ENCODE measurements at places on chromosomes 3 and 15. TPM values are rescaled to one million over a fixed set of nuclear protein-coding genes. Genes with fewer than 3 reads are reported as not detected.

GRCh38 chr3:119559441-119559963 lies at the start of gene CD80:
TSS of gene CD80 (minus strand) at chr3:119559614. CDS start at chr3:119557728, 1,886 bp downstream.
- DNase-seq = no peak

The PIGZ gene
- 1.9 TPM for polyA plus RNA-seq

GRCh38 chr15:45522328-45523165 lies at the start of gene SLC30A4:
TSS of gene SLC30A4 (minus strand) at chr15:45522755. CDS start at chr15:45522354, 401 bp downstream.
- peak; percentile 62 for DNase-seq

The RTF1 gene
- polyA plus RNA-seq = 70.5 TPM

The GRK7 gene
- polyA plus RNA-seq = 0.15 TPM

GRCh38 chr15:99966815-99967214 lies 233.6 kb upstream of the LYSMD4 start:
- DNase-seq = no peak

The SLC38A3 gene
- polyA plus RNA-seq = 8.4 TPM

The CDCP1 gene
- 0.30 TPM for polyA plus RNA-seq

The LRTM1 gene
- polyA plus RNA-seq = not detected

DNA sequence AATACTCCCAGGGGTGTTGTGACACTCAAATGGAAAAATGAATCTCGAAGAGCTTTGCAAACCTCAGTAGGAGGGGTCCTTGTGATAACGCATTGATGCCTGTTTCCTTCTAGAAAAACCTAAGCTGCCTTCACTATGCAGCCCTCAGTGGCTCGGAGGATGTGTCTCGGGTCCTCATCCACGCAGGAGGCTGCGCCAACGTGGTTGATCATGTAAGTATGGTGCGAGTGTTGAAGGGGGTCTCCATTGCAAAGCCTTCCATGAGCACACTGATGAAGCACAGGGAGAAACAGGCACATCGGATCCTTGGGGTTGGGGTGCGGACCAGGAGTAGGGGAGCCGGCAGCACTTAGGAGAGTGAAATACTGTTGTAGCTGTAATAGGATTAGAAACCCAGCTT lies 22.3 kb downstream of the ANKDD1A start:
- no peak for DNase-seq

GRCh38 chr15:88950600-88951160 lies 37.5 kb upstream of the MFGE8 start:
- DNase-seq = no peak

DNA sequence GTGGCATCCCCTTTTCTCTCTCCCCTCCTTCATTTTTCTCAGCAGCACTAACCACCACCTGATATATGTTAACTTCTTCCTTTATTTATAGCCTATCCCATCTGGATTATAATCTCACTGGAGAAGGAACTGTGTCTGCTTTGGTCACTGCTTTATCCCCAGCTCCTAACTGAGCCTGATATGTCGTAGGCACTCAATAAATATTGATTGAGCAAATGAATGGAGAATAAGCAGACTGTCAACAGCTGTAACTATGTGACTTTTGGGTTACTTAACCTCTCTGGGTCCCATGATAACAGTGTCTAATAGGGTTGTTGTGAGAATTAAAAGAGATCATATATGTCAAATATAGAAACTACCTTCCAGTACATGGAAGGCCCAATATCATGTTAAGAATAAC lies 127.9 kb downstream of the MECOM start:
- DNase-seq = no peak

The THPO gene
- 2.3 TPM for polyA plus RNA-seq

GRCh38 chr3:36172699-36173098 lies 207.6 kb upstream of the STAC start:
- no peak for DNase-seq

DNA sequence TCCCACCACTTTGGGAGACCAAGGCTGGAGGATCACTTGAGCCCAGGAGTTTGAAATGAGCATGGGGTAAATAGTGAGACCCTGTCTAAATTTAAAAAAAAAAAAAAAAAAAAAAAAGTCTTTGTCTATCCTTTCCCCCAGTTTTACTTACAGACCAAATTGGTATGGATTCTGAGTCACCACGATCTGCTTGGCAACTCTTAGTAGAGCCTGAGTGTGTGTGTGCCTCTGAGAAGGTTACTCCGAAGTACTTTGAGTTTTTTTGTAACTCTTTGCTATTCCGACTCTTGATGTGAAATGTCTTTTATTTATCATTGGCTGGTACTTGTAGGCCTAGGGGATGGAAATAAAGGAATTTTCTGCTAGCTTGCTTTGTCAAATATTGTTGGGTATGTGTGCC lies 63.3 kb downstream of the RBM6 start:
- DNase-seq = no peak

The SCN10A gene
- not detected for polyA plus RNA-seq

The ARHGEF3 gene
- polyA plus RNA-seq = 21.5 TPM

GRCh38 chr3:36944641-36945270 lies at the start of gene TRANK1:
TSS of gene TRANK1 (minus strand) at chr3:36945054. CDS start at chr3:36944809, 245 bp downstream.
- DNase-seq = peak; percentile 73

GRCh38 chr3:140719841-140720614 lies 42.2 kb downstream of the TRIM42 start:
- DNase-seq = no peak

- no peak for DNase-seq
These were observed 753.5 kb upstream of the NECTIN3 start for GRCh38 chr3:110318108-110318507.

DNA sequence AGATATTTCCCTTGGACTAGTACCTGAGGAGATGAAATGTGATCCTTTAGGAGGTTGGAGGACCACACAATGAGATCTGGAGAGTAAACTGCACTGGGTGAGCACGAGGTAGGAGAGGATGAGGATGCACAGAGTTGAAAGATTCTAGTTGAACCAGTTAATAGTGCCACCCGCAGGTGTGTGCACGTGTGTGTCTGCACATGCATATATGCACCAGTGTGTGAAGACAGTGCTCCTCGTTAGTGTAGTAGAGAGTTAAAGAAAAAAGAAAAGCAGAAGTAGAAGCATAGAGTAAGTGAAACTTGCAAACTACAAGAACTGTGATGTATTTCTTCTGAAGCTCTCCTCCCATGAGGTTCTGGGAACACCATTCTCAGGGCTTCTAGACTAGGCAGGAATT lies 8.4 kb downstream of the MED12L start:
- DNase-seq = no peak

DNA sequence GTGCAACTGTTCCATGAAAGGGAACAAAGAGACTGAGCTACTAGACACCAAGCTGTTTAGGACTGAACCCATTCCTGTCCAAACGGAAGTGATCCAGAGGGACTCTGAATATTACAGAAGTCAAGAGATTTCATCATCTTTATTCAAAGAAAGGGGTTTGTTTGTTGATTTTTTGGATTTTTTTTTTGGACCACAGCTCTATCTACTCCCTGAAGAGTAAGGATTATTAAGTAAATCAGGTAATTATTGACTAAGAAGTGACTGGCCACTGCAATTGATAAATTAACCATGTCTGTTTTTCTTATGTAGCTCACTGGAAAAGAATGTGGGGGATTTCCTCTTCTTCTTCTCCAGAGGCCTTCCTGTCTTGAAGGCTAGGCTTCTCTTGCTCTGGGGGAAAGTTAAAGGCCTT lies 146.6 kb upstream of the TPM1 start:
- no peak for DNase-seq

- no peak for DNase-seq
These were observed 44.1 kb upstream of the FAM107A start for GRCh38 chr3:58621086-58621830.

- DNase-seq = peak; percentile 41
These were observed 8.7 kb downstream of the GPR160 start for GRCh38 chr3:170046269-170047132.

DNA sequence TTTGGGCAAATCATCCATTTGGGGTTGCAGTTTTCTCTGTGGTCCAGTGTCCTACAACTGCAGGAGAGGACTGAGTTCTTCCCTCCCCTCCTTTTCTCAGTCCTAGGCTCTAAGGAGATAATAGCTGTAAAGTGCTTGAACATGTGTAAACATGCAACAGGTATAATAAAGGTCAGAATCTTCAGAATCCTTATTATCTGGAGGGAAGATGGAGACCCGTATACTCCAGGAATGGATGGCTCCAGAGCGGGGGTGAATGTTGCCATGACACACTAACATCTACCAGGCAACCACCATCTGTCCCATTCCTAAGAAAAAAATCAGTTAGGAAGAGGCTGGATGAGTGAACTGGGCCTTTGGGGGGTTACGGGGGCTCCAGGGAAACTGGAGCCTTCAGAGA lies 39.7 kb upstream of the GLCE start:
- no peak for DNase-seq

DNA sequence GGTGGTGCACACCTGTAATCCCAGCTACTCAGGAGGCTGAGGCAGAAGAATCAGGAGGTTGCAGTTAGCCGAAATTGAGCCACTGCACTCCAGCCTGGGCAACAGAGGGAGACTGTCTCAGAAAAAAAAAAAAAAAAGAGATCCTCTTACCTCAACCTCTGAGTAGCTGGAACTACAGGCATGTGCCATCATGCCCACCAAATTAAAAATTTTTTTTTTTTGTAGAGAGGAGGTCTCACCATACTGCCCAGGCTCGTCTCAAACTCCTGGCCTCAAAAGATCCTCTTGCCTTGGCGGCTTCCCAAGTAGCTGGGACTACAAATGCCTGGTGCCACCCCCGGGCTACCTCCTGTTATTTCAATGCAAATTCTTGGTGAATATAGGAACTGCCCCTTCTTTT lies 1.5 kb downstream of the UMPS start:
- DNase-seq = no peak

DNA sequence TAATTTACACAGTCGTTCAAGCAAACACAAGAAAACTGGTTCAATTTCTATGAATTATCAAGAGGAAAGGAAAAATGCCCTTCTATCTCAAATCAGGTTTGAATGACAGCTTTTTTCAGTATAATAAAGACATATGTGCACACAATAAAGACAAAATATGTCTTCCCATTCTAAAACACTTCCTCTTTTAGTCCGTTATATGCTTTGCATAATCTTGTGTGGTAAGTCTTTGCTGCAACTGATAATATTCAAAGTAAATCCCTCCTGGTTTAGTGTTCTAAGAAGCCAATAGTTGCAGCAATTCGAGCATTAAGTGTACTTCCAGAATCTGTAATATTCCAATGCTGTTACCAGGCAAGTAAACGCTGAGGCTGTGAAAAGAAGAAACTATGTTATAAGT lies 43.7 kb upstream of the MAPKBP1 start:
- DNase-seq = no peak

- DNase-seq = no peak
These were observed 17.1 kb downstream of the IQGAP1 start for GRCh38 chr15:90405055-90405607.

The CLEC3B gene
- polyA plus RNA-seq = 96.6 TPM

GRCh38 chr3:13140596-13140995 lies 67.4 kb upstream of the IQSEC1 start:
- DNase-seq = no peak

- DNase-seq = no peak
These were observed 223.1 kb downstream of the ITPR1 start for GRCh38 chr3:4716266-4716665.

The LYZL4 gene
- polyA plus RNA-seq = not detected

GRCh38 chr15:95284933-95285421 lies 1045.5 kb upstream of the NR2F2 start:
- DNase-seq = peak; percentile 73

The WDR72 gene
- polyA plus RNA-seq = 4.3 TPM

DNA sequence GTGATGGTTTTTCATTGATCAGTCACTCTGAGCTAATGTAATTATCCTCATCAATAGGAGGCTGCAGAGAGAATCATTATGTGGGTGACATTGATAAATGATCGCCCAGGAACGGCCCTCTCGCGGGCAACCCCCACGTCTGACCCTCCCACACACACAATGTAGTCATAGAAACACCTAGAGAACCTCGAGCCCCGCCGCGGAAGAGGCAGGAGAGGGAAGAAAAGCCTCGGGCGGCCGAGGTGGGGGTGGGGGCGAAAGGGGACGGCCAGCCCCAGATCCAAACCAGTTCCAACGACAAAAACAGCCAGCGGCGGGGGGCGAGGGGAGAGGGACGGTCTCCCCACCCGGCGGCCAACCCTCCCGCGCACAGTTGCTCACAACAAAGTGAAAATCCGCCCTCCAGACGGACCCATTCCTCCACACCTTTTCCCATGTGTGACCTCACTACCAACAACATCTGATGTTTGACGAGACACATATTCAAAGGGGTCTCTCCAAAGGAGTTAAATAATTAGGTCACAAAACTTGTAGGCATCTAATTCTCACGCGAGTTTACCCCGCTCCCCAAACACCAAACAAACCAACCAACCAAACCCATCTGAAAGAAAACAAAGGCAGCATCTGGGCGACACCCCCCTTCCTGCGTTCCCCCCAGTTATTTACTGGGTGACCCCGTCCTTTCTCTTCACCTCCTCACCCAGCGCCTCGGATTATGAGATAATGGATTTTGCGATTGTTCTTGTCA lies 213.0 kb downstream of the MEIS2 start:
- DNase-seq = no peak

DNA sequence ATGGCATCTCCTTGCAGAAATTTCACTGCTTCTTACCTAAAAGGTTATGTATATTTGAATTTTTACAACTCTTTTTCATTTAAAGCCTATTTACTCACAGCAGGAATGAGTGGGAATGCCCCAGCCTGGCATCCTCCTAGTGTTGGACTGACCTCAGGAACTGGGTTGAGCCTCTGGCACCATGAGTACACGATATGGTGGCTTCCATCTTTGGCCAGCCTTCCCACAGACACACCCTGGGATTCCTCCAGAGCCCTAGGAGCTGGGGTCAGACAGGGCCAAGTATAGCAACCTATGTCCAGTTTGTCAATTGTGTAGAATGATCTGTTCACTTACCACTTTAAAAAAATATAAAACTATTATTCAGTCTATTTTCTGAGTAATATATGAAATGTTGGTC lies 57.2 kb upstream of the HEG1 start:
- DNase-seq = no peak

The CXCR6 gene
- polyA plus RNA-seq = 0.83 TPM

DNA sequence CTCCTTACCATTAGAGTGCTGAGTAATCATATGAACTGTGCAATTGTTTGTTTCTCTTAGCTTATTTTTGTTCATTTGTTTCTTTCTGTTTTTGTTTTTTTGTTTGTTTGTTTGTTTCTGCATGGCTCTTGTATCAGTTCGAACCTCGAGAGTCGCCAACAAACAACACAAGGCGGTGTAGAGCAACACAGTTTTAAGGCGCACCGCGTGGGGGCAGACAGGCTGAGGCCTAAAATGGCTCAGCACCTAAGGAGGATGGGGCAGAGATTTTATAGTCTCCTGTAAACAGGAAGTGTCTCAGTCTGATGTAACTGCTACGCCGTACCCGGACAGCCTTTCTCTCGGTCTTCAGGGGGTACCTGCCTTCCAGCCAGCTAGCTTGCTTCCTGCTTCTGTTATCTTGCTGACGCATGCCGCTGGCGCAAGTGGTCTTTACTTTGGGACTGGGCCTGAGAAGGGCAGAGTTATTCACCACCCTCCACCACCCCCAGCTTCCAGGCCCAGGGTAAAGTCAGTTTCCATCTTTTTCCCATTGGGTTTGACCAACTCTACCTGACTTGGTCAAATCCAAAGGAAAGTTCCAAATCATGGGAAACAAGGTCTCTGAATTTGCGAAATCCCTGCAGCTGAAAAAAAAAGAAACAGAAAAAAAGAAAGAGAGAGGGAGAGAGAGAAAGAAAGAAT lies 25.8 kb upstream of the MFGE8 start:
- no peak for DNase-seq

Measured in left lung (tissue), 14 donors.